ENCODE measurements at places on chromosomes 3 and 15. TPM values are rescaled to one million over a fixed set of nuclear protein-coding genes. Genes with fewer than 3 reads are reported as not detected.

GRCh38 chr3:14772533-14773138, 46.1 kb upstream of the FGD5 start:
- no peaks in the 10 kb centered on the region for H3K36me3 ChIP-seq
- H3K27me3 ChIP-seq = no peaks in the 10 kb centered on the region
- DNase-seq = no peak

DNA sequence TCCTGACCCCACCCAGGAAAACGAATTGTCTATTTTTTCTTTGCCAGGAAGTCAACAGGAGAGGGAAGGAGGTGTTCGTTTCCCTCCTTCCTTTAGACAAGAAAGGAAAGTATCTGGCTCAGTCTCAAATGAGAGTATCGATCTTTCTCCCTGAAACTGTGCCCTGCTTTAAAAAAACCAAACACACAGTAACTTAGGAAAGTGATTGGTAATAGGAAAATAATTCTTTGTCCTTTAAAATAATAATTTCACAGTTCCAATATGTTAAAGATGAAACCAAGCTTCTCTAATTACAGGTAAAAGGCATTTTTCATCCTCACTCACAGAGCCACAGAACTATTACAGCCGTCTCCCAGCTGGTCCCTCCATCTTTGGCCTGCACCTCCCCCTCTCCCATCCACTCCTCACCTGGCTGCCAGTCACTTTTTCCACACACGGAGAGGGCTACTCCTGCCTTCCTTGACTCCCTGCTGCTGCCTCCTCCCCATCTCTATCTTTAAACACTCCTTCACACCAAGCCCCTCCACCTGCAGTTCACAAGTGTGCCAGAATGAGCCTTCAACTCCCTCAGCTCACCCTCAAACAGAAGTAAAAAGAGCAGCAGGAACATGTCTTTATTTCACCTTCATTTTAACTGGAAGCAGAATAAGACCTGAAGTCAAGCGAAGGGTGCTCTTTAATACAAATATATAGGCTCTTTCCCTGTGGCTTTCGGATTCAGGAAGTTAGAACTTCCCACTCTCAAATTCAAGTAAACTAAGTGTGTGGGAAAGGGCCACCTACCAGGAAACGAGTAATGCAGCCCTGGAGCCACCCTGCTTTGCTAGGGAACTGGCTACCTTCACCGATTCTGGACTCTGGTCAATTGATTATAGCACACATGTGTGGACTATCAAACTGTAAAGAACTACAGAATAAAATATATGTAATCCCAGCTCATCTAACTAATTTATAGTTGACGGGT, 116.4 kb downstream of the SENP2 start:
- H3K4me3 ChIP-seq = no peak overlapping the region
- H3K27ac ChIP-seq = no peak overlapping the region
- no peaks in the 10 kb centered on the region for H3K27me3 ChIP-seq
- H3K36me3 ChIP-seq = no peaks in the 10 kb centered on the region

DNA sequence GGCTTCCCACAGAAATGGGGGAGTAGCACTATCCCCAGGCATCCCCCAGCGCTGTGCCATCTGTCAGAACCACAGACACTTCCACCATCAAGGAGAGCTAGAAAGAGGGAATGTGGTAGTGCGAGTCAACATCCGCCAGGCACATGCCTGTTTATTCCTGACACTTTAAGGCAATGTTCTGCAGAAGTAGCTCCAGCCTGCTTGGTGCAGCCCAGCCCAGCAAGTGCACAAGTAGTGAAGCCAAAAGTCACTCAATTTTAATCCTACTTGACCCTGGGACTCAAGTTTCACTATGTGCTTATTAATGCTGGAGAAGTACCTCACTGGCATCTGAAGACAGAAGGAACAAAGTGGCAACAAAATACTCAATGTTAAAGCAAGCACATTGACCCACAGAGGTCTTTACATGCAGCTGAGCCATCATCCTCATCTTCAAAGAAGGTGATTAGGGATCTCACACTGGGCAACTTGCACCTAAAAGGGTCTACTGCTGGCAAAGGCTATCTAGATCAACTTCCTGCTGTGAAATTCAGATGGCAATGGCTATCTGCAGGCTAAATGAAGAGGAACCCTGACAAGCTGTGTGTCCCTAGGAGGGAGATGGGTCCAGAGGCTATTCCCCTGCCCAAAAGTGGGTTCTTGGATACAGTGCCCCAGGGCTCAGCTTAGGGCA, 61.4 kb upstream of the CLDN18 start:
- no peaks in the 10 kb centered on the region for H3K36me3 ChIP-seq
- H3K4me3 ChIP-seq = no peak overlapping the region
- DNase-seq = no peak

DNA sequence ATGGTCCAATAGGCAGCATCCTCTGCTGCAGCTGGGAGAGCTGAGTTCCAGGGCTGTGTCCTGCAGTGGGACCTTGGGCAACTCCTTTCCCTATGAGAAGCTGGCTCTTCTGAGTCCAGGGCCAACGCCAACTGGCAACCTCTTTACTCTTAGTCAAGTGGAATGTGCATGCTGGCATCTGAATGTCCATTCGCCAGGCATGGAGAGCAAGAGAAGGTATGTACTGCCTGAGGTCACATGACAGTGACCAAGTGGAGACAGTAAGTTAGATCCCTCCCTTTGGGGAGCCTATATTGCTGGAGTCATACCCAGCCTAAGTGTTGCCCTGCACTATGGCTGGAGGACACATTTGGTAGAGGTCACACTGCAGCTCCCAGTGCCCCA, 12.1 kb downstream of the HEMK1 start:
- H3K27ac ChIP-seq = no peak overlapping the region
- peaks cover 78% of the 10 kb centered on the region for H3K36me3 ChIP-seq
- H3K4me3 ChIP-seq = no peak overlapping the region
- DNase-seq = no peak
- H3K4me1 ChIP-seq = no peaks in the 10 kb centered on the region

GRCh38 chr15:88954431-88955277, 41.5 kb upstream of the MFGE8 start:
- H3K27ac ChIP-seq = no peak overlapping the region
- H3K27me3 ChIP-seq = no peaks in the 10 kb centered on the region
- no peaks in the 10 kb centered on the region for H3K36me3 ChIP-seq

GRCh38 chr15:40360015-40360414, 2.0 kb downstream of the DISP2 start:
- H3K4me1 ChIP-seq = peaks cover 17% of the 10 kb centered on the region
- H3K4me3 ChIP-seq = no peak overlapping the region
- H3K27ac ChIP-seq = no peak overlapping the region
- H3K36me3 ChIP-seq = no peaks in the 10 kb centered on the region
- no peak for DNase-seq
- H3K27me3 ChIP-seq = no peaks in the 10 kb centered on the region

- H3K4me1 ChIP-seq = no peaks in the 10 kb centered on the region
- no peak overlapping the region for H3K27ac ChIP-seq
- H3K36me3 ChIP-seq = no peaks in the 10 kb centered on the region
Measured at GRCh38 chr3:21449738-21450137, 301.3 kb downstream of the ZNF385D start.

GRCh38 chr3:11465744-11466616, 177.7 kb downstream of the VGLL4 start:
- H3K36me3 ChIP-seq = no peaks in the 10 kb centered on the region
- peak overlapping the region; percentile 76 for H3K27ac ChIP-seq
- no peak for DNase-seq
- no peak overlapping the region for H3K4me3 ChIP-seq
- H3K27me3 ChIP-seq = no peaks in the 10 kb centered on the region

GRCh38 chr15:39153058-39153714, 427.7 kb upstream of the THBS1 start:
- H3K4me1 ChIP-seq = peaks cover 10% of the 10 kb centered on the region
- no peak overlapping the region for H3K27ac ChIP-seq
- DNase-seq = no peak
- no peak overlapping the region for H3K4me3 ChIP-seq

GRCh38 chr3:123372686-123373473, 76.0 kb downstream of the ADCY5 start:
- H3K36me3 ChIP-seq = no peaks in the 10 kb centered on the region

DNA sequence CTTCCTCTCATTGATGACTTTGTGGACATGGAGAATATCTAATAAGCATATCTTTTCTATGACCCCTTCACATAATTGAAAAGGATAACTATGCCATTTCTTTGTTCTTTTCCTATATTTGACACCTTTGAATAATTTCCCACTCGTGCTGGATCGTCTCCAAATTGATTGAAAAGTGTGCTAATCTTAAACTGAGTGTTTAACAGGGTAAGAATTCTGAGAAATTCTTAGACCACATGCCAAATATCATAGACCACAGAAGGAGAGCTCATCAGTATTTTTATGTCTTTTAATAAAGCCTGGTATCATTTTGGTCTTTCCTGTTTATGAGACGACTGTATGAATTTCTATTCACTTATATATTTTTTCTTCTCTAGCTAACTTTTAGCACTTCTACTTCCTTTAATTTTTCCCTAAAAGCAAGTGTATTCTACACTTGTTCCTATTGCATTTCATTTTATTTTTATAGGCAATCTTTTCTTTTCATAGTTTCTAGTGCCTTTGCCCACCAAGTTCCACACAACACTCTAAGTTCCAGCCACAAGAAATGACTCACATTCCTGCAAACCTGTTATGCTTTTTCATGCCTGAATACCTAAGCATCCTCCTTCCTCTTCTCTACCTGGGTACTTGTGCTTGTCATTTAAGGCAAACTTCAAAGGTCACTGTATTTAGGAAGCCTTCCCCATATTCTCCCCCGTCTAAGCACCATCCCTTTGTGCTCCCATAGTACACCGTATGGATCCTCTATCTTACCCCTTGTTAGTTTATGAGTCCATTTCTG, 30.1 kb downstream of the KBTBD8 start:
- H3K27ac ChIP-seq = no peak overlapping the region
- no peak for DNase-seq
- H3K4me3 ChIP-seq = no peak overlapping the region
- H3K36me3 ChIP-seq = no peaks in the 10 kb centered on the region
- H3K4me1 ChIP-seq = no peaks in the 10 kb centered on the region
- no peaks in the 10 kb centered on the region for H3K27me3 ChIP-seq

Gene ARF4
- 113 TPM for total RNA-seq

Gene LRRC2
- total RNA-seq = 1.1 TPM

Gene ATP13A5
- total RNA-seq = 0.85 TPM

Gene B3GNT5
- 69.9 TPM for total RNA-seq

Gene FAM174B
- 1.4 TPM for total RNA-seq

Gene TMEM108
- total RNA-seq = 0.22 TPM

Gene USF3
- 12.2 TPM for total RNA-seq

Gene GALNT15
- total RNA-seq = 4.6 TPM

Gene ADGRG7
- not detected for total RNA-seq

Gene CCR4
- 0.94 TPM for total RNA-seq

Gene SV2B
- total RNA-seq = not detected

Gene STRIT1
- not detected for total RNA-seq

Data from esophagus squamous epithelium (tissue), 5 donors.